ENCODE measurements at places on chromosomes 5 and 9. TPM values are rescaled to one million over a fixed set of nuclear protein-coding genes. Genes with fewer than 3 reads are reported as not detected.

Gene IFNA13
- total RNA-seq, result not detected

Gene BTNL8
- not detected for total RNA-seq

Gene TSPAN17
- total RNA-seq, result 16.3 TPM

Gene LRRC26
- 0.64 TPM for total RNA-seq

GRCh38 chr5:160488394-160489325 is 67.0 kb downstream of the PTTG1 start:
- no peak for DNase-seq

- DNase-seq, result no peak
Measured at GRCh38 chr5:131593921-131594320, 41.1 kb downstream of the RAPGEF6 start.

DNA sequence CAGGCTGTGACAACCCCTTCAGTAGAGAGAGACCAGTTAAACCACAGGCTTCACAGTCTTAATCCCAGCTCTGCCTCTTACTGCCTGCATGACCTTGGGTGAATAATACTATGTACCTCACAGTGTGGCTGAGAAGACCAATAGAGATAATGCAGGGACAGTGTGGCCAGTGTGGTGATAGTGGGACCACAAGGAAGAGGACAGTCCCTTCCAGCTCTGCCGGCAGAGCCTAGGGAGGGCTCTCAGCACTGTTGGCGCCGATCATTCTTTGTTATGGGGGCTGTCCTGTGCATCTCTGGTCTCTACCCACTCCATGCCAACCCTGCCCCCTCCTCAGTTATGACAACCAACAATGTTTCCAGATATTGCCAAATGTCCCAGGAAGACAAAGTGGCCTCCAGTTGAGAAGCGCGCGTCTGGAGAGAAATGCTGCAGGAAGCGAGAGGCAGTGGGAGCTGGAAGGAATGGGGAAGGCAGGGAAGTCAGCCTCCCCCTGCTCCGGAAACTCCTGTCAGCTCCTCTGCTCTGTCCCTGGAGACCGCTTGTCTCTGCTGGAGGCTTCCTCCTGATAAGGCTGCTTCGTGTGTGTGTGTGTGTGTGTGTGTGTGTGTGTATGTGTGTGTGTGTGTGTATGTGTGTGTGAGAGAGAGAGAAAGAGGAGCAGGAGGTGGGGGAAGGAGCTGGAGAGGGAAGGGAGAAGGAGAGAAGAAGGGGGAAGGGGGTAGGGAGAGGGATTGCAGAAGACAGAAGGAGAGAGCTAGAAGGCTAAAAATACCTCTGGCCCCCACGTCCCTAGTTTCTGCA is 31.8 kb upstream of the FABP6 start:
- DNase-seq, result no peak

- DNase-seq, result no peak
Measured at GRCh38 chr5:134406390-134406789, 5.3 kb downstream of the CDKN2AIPNL start.

- DNase-seq, result no peak
Measured at GRCh38 chr9:130239363-130239695, 26.2 kb upstream of the HMCN2 start.

- peak; percentile 74 for DNase-seq
Measured at GRCh38 chr5:56088967-56089829, 94.4 kb upstream of the IL6ST start.

DNA sequence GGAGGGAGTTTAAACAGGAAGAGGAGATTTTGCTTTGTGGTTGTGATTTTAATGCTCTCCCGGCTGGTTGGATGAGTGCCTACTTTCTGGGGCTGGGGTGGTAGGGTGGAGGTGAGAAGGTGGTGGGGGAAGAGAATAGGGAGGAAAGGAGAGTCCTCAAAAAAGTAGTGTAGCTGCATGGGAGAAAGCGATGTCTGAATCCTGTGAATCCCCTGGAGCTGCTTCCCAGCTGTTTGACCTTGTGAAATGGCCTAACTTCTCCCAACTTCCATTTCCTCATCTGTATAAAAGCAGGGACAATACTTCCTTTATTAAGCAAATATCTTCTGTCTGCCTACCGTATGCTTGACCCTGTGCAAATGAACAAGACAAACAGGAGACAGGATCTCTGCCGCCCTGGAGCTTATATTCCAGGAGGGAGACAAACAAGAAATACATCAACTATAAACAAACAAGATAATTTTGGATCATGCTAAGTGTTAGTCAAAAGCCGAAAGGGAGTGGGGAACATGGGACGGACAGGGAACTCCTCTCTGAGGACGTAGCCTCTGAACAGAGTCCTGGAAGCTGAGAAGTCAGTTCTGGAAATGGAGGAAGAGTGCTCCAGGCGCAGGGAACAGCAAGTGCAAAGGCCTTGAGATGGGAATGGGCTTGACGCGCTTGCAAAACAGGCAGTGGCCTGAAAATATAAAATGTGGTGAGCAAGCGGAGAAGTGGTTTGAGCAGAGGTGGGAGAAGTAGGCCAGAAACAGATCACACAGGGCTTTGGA is 103.5 kb downstream of the SPRY4 start:
- no peak for DNase-seq

Data from GM12878 (cell line).